ENCODE measurements at places on chromosomes 11 and 22.

DNA sequence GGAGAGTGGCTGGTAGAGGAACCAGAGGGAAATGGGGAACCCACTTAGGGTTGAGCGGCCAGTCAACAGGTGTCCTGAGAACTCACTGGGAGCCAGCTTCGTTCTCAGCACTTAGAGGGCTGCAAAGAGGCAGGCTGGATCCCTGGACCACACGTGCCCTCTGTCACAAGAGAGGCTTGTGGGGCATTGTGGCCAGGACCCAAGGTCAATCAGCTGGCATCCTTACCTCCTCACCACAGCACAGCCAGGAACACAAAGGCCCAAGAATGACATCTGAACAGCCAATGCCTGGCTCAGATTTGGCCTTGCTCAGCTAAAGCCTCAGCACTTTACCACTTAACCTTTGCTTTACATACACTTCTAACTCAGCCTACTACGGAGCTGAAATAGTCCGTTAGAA, 7.4 kb downstream of the MAPK8IP1 start:
- no peak for DNase-seq

GRCh38 chr11:75369560-75370255, 18.2 kb upstream of the ARRB1 start:
- no peak for DNase-seq

GRCh38 chr11:13883042-13883441, 79.5 kb upstream of the SPON1 start:
- DNase-seq: no peak

DNA sequence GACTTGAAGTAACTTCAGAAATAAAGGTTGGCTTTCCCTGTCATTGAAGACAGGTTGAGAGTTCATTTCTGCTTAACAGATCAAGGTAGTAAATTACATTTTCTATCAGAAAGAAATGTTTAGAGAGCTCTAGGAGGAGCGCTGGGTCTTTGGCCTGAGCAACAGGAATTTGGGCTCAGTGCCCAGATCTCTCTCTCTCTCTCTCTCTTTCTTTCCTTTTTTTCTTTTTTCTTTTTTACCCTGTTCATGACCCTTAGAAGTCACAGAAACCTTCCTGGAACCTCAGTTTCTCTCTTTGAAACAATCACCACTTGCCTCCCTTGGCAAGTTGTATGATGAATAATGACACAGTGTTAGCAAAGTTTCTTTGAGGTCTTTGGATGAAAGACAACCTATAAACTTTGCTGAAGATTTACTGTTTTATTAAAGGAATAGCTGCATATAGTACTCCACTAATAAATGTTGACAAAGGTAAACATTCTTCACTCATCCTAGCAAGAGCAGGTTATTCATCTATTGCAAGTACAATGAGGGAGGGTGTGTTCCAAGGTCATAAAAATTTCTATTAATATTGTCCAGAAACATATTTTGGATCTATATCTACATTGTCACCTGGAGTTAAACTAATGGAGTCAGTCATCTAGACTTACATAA, 35.5 kb upstream of the RASSF10 start:
- DNase-seq: no peak

DNA sequence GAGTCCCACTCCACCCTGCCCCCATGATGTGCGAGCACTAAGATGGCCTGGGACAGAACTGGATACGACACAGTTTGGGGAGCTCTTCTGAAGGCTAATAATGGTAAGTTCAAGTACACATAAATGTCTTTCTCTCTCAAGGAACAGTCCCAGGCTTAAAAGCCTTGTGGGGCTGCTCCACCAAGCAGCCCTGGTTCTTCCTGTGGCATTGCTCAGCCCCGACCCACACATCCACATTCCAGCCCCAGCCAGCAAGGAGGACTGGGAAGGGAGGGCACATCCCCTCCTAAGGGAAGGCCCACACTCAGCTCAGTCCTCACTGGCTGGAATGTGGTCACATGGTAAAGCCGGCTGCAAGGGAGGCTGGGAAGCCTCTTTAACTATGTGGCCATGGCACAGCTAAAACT, 13.3 kb upstream of the MB start:
- DNase-seq: no peak

DNA sequence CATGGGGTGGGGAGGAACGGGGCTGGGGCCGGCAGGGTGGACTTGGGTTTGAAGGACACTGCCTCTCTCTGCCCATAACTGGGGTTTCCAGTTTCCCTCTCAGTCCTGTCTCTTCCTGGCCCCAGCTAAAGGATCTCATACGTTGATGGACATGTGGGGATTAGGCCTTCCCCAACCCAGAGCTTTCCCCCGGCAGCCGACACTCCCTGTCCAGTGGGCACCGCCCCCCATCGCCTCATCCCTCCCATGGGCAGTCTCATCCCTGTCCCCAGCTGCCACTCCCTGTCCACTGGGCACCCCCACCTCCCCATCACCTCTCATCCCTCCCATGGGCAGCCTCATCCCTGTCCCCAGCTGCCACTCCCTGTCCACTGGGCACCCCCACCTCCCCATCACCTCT, 22.2 kb upstream of the ACR start:
- no peak for DNase-seq

DNA sequence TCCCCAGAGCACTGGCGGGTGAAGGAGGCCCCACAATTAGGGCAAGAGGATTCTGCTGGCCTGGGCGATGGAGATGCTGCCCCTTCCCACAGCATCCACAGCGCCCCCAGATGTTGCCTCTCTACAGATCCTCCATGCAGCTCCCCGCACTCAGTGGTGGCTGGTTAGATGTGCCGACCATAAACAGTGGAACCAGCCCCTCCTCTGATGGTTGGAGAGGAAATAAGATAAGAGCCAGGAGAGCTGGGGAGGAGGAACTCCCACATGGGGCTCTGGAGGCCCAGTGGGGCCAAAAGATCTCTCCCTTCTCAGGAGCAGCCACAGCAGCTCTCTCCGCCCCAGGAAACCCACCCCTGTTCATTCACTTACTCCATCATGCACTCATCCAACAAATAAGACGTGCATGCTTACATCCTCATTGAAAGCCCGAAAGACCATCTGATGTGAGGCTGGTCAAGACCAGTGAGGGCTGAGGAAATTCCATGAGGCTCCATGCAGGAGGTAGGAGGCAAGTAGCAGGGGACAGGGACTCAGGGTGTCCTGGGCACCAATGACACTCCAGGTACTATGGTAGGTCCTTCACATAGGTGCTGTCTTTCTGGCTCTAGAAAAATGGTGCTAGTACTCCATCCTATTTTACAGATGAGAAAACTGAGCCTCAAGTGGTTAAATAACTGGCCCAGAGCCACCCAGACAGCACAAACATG, 1.5 kb downstream of the PTGDR2 start:
- no peak for DNase-seq

GRCh38 chr11:104005234-104005855, 31.1 kb upstream of the DDI1 start:
- no peak for DNase-seq

DNA sequence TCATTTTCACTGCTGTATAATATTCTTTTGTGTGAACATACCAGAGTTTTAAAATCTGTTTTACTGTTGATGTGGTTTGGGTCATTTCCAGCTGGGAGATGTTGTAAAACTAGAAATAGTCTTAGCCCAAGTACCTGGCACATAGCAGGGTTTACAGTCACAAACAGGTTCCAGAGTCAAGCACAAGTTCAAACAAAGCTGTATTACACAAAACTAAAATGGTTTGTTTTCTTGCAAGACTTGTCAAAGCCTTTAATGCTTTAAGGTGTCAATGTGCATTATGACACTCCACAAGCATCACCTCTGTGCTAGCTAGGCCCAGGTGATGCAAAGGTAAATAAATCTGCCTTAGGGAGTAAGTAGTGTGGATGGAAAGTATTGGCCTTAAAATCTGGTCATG, 379.1 kb downstream of the MN1 start:
- no peak for DNase-seq

GRCh38 chr11:107392611-107393010, 65.0 kb downstream of the CWF19L2 start:
- DNase-seq: no peak

DNA sequence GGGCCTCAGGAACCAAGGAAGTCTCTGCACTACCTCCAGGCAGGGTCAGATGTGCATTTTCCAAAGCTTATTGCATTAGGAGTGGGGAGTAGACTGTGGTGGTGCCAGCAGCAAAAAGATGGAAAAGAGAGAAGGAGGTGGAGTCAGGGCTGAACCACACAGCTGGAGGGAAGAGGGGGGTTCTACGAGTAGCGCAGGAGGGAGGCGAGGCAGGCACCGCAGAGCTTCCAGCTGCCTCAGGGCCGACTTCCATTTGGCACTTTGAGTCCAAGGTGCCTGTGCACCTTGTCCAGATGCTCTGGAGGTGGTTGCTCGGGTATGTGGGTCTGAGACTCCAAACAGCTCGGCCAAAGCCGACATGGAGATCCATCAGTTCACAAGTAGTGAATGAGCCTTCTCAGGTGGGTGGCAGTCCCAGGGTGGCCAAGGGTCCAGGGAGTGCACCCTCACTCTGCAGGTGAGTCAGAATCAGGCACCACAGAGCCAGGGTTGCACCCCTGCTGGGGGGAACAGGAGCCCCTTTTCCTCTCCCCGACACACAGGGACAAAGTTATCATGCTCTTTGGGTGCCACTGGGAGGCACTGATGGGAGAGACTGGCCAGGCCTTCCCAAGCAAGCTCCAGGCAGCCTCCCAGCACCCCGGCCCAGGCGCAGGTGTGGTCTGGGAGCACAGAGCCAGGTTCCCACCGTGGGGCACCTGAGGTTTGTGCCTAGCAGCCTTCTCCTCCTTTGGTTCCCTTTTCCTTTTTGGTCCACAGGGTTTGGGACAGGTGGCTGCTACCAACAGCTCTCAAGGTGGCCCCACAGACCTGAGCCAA, 30.2 kb downstream of the GGT5 start:
- DNase-seq: no peak
